ENCODE measurements at places on chromosomes 5 and 9.
A peak's percentile ranks its signal among the peaks of the same experiment; 100 is the strongest.

- DNase-seq, result peak; percentile 19
These were observed 17.4 kb upstream of the ZFAND5 start for GRCh38 chr9:72382405-72382804.

DNA sequence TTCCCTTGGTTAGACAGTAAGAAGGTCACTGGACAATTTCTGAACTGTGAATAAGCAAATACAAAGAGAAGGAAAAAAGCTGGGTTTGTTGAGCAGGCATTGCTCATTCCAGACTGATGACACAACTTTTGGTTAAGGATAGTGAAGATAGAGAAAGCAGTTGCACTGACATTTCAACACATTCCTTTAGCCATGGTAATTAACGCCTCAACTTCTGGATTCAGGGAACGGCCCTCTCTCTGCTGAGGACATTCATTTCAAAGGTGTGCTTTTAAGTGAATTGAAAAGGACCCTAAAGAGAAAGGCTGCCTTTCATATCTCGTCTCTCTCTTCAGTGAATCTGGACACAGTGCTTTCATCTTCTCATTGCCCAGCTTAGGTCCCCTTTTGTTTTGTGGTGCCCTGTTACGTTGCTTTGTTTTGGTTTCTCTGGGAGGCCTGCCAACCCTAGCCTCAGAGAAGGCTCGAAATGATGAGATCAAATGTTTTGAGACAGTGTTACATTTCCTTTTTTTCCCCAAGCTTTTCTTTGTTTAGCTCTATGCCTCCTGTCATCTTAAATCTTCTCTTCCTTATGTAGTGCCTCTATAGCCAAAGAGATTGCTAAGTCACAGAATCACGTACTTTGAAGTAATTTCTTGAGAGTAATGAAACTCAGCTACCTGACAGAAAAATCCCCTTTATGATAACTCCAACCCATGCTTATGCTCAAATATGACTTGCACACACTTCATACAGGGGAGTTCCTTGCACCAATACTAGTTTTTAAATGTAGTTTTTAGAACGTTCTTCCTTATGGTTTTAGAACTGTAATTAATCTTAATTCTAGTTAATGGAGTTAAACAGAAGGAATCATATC, 94.4 kb upstream of the IFNE start:
- DNase-seq, result peak; percentile 96

- DNase-seq, result peak; percentile 88
These were observed 6.2 kb downstream of the PDLIM4 start for GRCh38 chr5:132263548-132264261.

DNA sequence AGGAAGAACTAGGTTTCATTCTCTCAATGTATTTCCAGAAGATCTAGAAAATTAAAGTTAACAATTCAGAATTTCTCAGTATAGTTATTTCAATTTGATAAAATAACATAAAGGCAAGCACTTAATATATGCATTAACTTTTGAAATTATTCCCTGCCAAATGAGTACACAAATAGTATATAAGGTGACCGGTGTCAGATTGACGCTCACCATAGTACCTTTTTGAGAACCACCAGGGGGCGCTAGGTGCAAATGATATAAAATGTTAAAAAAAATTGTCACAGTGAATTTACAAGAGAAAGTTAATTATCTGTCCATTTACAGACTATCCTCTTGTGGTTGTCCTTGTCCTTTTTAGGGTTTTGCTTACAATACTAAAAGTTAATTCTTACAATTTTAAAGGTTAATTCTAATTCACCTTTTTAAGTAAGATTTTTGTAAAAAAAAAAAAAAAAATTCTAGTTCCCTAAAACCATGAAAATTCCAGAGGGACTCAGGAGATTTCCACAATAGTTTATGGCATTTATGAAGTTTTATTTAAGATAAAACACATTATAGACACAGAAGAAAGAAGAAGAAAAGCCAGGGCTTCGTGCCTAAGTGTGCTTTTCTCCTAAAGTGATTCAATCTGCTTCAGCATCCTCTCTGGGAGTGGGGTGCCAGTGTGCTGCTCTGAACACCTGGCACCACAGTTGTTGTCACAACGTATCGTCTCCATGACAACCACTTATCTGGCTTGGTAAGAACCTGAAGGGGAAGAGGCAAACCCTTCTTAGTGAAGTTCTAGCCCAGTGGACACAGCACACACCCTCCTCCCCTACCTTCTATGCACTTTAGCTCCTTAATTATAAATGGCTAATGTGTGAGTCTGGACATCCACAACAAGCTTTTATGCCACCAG, 1.7 kb downstream of the ADAMTS16 start:
- DNase-seq, result peak; percentile 66

- DNase-seq, result peak; percentile 62
These were observed 590.4 kb downstream of the PRELID2 start for GRCh38 chr5:145244788-145245187.

- DNase-seq, result no peak
These were observed 38.3 kb downstream of the DAPK1 start for GRCh38 chr9:87535817-87536539.

- DNase-seq, result no peak
These were observed 436.0 kb upstream of the SMC2 start for GRCh38 chr9:103658156-103658555.

- no peak for DNase-seq
These were observed 287.0 kb upstream of the TMEM161B start for GRCh38 chr5:88555674-88556073.

DNA sequence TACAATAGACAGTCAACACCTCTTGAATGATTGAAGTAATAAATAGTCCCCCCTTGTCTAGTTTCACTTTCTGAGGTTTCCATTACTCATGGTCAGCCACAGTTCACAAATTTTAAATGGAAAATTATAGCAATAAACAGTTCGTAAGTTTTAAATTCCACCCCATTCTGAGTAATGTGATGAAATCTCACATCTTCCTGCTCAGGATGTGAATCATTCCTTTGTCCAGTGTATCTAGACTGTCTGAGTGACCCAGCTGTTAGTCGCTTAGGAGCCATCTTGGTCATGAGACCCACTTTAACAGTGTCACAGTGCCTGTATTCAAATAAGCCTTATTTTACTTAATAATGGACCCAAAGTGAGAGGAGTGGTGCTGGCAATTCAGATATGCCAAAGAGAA, 311.6 kb upstream of the PRR16 start:
- DNase-seq, result peak; percentile 87

- DNase-seq, result peak; percentile 71
These were observed 11.7 kb upstream of the FGF1 start for GRCh38 chr5:142697356-142698255.

DNA sequence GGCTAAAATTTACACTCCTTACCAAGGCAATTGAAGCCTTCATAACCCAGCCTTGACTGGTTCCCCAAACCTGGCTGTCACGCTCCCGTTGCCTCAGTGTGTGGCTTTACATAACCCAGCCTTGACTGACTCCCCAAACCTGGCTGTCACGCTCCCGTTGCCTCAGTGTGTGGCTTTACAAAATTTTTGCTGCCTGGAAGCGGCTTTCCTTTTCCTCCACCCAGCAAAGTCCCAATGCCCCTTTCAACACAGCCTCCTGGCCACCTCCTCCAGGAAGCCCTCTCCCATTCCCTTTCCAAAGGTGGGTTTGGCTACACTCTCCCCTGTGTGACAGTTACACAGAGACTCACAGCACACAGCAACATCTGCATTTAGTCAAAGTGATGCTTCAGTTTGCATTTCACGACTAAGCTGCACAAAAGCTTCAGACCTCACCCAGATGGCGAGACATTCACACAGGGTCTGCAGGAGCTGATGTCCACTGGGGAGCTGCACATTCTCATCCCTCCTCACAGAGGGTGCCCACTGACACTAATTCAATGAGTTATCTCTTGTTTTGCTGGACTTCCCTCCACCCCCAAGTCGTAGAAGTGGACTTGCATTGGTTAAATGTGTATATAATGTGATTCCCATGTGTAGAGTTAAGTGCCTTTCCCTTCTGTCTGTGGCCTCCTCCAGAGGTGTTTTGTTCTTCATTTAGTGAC, 156.6 kb upstream of the PHYKPL start:
- DNase-seq, result no peak

DNA sequence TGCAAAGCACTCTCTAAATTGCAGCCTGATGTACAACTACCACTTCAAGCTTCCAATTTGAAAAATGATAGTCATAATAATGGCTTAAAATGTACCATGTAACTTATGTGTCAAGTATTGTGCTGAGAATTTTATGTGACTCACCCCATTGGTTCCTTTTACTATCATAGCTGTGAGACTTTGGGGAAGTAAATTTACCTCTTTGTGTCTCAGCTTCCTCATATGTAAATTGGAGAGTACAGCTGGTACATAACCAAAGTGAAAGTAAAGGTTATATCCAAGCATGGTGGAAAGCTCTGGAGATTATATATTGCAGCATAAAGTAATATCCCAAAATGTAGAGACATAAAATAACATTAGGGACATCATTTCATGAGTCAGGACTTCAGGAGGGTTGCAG, 2200.4 kb upstream of the C9orf72 start:
- no peak for DNase-seq

DNA sequence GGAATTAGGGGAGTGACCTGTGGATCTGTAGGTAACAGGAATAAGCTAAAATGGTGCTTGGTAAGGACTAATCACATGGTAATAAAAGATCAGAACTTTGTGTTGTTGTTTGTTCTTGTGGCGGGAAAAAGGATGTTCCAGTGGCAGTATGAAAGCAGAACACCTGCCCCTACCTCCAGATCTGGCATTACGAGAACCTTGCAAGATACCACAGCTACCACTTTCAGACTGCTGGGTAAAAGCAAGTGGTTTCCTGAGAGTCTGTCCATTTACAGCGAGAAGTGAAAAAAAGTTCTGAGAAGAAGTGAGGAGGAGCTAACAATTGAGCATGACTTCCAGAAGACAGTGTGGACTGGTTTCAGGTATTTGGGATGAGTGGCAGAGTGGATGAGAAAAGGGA, 252.5 kb downstream of the TLE4 start:
- DNase-seq, result no peak

DNA sequence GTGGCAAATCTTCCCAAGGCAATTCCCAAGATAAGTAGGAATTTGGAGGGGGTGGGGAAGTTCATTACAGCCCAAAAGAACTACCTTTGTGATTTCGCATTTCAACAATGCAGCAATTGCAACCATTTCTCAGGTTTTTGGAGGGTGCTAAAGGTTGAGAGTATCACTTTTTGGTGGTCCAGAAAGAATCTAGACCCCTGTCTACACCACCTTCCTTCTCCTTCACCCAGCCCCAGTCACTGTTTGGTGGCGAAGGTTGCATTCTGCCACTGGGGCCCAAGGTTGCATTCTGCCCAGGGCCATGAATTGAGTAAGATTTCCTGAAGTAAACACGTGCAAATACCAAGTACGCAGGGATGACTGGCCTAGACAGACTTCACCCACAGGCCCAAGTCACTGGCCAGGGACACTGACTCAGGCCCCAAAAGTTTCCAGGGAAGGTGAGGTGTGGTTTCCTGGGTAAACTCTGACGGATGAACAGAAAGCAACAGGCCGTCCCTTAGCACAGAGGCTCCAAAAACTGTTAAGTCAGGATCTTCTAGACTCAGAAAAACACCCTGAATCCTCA, 5.7 kb downstream of the PDE6A start:
- DNase-seq, result peak; percentile 24

- DNase-seq, result no peak
These were observed 265.0 kb upstream of the IRX4 start for GRCh38 chr5:2147504-2148311.

- DNase-seq, result peak; percentile 95
These were observed 26.2 kb downstream of the WWC1 start for GRCh38 chr5:168317521-168318147.

DNA sequence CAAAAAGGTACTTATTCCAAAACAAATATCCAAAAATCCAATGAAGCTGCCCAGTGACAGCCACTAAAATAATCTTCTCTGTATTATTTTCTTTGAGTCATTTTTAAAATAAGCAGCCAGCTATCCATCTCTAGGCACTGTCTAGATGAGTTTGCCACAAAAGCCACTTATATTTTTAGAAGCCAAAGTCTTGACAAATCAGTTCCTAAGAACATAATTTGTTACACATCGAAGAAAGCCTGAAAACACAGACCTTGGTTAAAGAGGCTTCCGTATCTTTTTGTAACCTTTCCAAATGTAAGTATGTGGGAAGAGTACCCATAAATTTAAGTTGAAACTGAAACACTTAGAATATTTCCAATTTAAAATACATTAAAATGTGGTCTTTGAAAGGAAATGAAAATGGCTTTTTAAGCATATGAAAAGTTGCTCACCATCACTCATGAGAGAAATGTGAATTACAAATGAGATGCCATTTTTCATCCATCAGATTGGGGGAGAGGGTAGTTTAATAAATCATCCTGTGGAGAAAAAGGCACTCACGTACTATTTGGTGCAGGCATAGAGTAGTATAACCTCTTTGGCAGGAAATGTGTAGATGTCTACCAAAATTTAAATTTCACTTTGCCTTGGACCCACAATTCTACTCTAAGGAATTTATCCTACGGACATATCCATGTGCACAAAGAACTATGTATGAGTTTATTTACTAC, 180.4 kb downstream of the MLLT3 start:
- peak; percentile 33 for DNase-seq

DNA sequence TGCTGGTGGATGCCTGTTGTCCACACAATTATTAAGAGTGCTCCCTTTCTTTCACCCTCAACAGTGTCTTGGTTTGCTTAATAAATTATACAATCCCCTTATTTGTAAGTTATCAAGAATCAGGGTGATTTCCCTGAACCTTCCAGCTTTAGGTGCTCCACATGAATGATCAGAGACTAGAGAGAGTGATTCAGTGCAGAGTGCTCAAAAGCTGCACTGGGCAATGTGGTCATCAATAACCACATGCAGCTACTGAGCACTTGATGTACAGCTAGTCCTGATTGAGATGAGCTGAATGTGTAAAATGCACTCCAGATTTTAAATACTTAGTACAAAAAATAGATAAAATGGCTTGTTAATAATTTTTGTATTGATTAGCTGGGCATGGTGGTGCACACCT, 76.8 kb upstream of the TRIO start:
- no peak for DNase-seq

GRCh38 chr5:171965745-171966144, 40.7 kb downstream of the FBXW11 start:
- no peak for DNase-seq

GRCh38 chr5:42500003-42500599, 76.9 kb downstream of the GHR start:
- no peak for DNase-seq

DNA sequence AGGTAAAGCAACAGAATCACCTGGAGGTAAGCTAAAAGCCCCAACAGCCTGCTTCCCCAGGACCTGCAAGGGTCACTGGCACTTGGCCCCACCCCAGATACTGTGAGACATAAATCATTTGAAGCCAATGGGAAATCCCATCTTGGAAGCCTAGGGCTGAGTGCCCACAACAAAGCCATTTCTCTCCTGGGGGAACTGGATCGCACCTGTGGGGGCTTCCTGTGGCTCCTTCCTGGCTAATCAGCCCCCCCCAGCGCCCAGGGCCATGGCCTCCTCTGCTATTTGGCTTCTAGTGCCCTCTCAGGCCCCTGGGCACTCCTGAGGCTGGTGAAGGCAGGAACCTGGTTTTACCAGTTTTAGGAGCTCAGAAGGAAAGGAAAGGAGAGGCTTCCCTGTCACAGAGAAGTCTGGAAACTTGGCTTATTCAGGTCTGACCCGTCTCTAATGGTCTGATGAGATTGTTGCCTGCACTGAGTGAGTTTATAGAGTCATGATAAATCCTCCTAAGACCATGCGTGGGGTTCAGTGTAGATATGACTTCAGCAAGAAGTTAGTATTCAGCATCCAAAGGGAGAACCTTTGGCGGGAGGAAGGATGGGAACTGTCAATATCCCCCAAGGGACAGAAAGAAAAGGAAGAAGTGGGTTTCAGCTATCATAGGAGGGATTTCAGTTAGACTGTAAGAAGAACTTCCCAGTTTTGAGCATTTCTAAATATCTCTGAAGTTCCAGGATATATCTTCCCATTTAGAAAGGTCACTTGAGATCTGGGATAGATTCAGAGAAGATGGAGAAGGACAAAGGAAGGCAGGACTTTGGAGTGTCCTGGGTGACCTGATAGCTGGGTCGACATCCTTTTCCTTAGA, 1.2 kb downstream of the KCNMB1 start:
- DNase-seq, result no peak

Data from fibroblast of skin of scalp (primary cell).